ENCODE measurements at places on chromosomes 2 and 18.

GRCh38 chr2:8568543-8569302 is 113.1 kb upstream of the ID2 start:
- no peak for DNase-seq

DNA sequence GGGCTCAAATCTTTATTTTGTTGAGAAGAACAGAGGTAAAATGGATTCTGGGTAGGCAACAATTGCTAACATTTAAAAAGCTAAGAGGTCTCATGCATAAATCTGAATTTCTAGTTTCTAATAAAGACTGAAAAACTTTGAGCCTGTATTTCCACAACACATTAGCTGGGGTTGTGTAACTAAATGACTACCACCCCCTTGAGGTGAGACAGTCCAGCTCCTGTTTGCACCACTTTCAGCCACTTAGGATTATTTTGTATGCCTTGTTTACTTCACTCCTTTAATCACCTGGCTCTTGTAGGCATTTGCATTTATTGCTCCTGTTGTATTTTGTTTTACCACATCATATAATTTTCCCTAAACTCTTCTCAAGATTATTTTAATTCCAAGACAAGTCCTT is 376.6 kb downstream of the PTH2R start:
- DNase-seq: no peak

- DNase-seq: no peak
Observed at GRCh38 chr2:80014637-80015036, 289.9 kb downstream of the LRRTM1 start.

GRCh38 chr2:227973241-227973640 is 101.8 kb downstream of the DAW1 start:
- DNase-seq: no peak

- DNase-seq: no peak
Observed at GRCh38 chr2:123546353-123546752, 478.7 kb upstream of the CNTNAP5 start.

- no peak for DNase-seq
Observed at GRCh38 chr2:31090188-31090587, 48.1 kb downstream of the GALNT14 start.

GRCh38 chr2:119260646-119261492 is 37.2 kb downstream of the STEAP3 start:
- no peak for DNase-seq

GRCh38 chr18:3329471-3329870 is 67.5 kb downstream of the MYL12B start:
- no peak for DNase-seq

GRCh38 chr18:55509631-55510324 is 78.2 kb downstream of the TCF4 start:
- DNase-seq: no peak

DNA sequence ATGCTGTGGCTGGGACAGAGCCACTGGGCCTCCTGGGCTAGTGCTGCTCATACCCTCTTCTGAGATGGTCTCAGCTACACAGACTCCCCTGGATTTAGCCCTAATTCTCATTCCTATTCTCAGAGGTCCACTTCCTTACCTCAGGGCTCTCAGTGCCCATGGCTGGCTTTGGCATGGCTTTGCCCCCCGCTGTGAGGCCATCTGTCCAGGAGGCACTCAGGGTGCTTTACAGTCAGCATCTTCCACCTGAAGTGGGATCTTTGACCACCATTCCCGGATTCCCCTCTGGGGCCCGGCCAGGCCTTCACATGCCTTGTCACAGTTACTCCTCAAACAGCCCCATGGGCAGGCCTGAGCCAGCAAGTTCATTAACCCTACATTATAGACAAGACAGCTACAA is 161.8 kb downstream of the CELF4 start:
- no peak for DNase-seq

- DNase-seq: no peak
Observed at GRCh38 chr2:96945014-96945413, 41.4 kb downstream of the FAM178B start.

DNA sequence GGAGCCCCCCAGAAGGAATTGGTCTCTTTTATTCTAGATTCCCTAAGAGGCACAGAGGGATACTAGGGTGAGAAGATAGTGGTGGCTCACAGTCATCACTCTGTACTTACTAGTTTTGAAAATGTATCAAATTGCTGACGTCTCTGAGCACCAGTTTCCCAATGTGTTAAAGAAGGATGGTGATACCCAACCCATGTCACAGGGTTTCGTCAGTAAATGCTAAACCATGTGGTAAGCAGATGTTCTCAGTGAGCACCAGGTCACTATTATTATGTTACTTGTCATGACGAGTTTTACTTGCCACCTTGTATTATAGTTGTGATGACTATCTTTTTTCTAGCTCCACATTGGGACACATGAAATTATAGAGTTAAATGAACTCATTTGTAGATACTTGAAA is 54.7 kb downstream of the NEDD4L start:
- DNase-seq: no peak

- no peak for DNase-seq
Observed at GRCh38 chr18:46814399-46814798, 57.5 kb upstream of the ST8SIA5 start.

DNA sequence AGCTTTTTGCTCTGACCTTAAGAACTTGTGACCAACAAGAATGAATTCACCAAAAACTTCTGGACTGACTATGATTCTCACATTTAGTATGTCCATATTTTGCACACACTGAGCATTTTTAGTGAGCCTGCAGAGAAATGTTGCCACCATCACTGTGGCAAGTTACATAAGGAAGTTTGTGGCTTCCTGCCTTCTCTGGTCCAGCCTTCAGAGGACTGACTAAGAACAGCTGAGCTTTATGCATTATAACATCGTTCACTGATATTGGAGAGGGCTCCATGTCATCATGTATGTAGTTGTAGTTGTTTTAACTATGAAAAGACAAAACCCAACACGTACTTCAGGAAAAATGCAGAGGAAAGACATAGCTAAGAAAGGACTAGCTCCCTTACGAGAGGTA is 218.0 kb upstream of the CRIM1 start:
- DNase-seq: no peak

DNA sequence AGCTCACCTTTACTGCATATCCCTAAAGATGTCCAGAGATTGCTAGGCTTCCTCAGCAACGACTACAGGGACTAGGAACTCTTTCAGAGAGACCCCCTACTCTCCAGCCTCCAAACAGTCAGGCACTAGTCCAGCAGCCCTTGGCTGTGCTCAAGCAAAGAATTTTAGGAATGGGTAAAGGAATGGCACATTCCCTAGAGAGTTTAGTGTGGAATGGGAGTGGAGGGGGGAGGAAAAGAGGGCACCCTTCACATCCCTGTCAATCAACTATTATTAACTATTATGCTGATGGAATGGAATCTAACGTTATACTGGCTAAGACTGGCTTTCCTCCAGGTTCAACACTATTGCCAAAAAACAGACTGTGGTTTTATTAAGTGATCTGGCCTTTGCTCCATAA is 64.8 kb downstream of the IKZF2 start:
- DNase-seq: no peak

GRCh38 chr2:236166796-236167296 is 1.3 kb downstream of the GBX2 start:
- no peak for DNase-seq

DNA sequence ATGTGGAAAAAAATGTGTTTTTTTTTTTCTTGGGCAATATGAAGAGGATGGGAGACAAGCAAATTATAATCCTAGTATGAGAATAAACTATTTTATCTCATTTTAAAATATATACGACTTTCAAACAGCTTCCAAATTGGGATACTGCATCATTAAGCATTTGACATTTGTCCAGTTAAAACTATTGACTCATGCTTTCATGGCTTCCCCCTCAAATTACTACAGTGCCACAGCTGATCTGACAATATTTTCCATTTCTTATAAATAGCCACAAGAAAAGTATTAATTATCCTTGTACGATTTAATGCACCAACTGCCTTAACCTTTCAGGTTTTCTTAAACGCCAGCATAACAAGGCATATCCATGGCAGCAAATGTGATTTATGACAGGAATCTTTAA is 1134.8 kb upstream of the ZEB2 start:
- DNase-seq: no peak

- no peak for DNase-seq
Observed at GRCh38 chr18:63099848-63100629, 219.5 kb downstream of the BCL2 start.

- DNase-seq: no peak
Observed at GRCh38 chr2:13919981-13920382, 712.5 kb upstream of the LRATD1 start.

GRCh38 chr2:231343988-231344387 is 51.5 kb upstream of the B3GNT7 start:
- no peak for DNase-seq

- DNase-seq: no peak
Observed at GRCh38 chr18:52342456-52342855, 2.5 kb downstream of the DCC start.

DNA sequence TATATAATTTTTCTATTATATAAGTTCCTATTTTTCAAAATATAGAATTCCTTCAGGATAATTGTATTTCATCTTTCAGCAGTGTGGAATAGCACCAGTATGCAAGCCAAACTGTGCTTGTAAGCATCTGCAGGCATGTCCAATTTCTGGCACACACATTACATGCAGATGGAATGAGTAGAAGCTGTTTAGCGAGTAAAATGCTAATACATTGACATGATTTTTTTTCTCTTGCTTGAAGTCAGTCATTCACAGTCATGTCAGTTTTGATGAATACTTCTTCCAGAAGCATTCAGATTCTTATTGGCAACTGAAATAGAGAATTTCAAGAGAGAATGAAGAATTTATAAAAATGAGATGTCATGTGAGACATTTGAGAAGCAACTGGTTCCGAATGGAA is 109.4 kb downstream of the CERS6 start:
- DNase-seq: no peak

DNA sequence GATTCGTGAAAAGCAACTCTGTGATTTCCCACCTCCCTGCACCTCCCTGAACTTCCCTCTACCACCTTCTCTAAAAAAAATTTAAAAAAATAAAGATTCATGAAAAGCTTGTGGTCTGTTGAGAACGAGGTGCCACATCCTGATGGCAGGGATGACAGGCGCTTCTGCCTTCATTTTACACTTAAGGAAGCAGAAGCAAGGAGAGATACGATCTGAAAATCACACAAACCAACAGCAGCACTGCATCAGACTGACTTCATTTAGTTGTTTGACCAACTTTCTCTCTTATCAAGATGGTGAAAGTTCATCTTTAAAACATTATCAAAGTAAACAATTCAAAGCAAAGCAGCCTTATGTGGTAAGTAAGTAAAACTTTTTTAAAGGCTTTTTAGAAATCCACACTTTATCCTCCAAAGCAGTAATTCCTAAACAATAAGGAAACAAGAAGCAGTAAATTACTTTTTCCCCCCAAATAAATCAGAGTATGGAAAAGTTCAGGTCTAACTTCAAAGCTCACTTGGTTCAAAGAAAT is 15.5 kb downstream of the WDFY1 start:
- no peak for DNase-seq

DNA sequence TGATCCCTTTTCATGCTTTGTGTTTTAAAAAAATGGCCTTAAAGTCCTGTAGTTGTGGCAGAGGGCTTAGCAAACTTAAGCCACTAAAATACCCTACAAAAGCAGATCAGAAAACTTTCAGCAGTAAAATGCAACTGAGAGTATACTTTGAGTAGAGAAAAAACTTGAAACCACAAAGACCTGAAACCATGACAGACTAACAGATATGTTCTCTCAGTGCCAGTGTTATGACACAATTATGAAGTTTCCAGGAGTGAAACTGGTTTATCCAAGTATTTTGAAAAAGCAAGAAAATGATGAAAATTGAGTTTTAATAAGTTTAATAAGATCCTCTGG is 74.5 kb downstream of the SPRED2 start:
- DNase-seq: no peak

DNA sequence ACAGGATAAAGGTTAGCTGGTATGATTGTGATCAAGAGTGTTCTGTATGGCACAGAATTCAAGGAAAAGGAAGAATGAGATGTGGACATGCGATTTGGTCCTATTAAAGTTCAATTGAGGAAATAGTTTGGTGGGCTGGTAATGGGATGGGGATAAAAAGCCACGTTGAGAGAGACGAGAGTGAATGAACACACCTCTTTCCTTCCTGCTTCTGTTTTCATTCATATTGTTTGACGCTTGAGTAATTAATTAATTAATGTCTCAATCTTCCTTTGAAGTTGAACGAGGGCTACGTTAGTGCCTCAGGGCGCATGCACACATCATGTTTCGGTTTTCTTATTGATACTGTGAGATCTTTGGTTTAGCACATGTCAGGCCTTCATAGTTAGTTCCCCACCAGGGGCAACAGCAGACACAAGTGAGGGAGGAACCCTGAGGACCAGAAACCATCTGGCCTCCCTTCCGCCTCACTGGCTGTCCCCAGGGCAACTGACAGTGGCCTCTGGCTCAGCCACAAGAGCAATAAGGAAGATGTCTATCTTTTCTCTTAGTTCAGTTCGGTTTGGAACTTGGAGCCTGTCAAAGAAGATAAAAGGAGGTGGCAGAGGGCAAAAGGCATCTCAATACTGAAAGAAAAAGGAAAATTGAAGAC is 116.0 kb downstream of the LIPG start:
- DNase-seq: peak; percentile 47

DNA sequence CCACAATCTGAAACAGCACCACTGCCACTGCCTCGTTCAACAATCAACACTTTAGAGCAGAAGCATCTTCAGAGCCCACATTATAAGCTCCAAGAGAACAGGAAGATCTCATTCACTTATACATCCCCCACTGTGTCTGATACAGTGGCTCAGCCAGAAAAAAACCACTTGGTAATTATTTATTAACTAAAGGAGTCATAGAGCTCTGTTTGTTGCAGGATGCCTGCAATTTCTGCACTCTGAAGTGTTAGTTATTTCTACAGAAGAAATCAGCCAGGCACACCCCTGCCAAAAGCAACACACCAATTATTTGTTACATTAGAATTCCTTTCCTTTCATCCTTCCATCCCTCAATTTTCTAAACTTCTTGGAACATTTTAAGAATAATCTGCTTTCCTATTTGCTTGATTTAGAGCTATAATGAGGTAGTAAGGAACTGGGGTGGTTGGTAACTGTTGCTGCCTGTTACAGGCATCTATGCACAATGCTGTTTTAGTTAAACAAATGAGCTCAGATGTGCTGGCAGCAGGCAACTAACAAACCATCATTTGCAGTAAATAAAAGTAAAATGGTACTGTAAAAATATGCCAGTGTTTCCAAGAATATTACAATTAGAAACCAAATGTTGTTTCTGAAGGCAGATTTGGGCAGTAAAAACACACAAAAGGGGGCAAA is 59.9 kb downstream of the DYM start:
- DNase-seq: no peak

DNA sequence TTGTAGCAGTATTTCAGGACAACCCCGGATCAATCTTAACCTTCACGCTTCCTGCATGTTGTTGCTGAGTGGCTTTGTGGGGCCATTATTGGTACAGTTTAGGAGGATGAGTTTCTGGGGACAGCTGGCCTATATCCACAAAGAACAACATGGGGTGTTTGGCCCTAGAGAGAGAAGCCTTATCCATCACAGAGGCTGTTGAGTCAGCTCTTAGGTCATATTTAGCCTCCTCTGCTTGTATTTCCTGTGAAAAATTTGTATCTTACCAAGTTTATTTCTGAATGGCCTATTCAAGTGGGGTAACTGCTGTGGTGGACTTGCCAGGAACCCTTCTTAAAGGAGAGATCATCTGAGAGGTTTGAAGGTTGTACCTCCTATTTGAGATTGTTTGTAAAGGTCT is 77.6 kb downstream of the MAP4K4 start:
- DNase-seq: no peak
